ENCODE measurements at places on chromosomes 12 and 14.
A peak's percentile ranks its signal among the peaks of the same experiment; 100 is the strongest.

DNA sequence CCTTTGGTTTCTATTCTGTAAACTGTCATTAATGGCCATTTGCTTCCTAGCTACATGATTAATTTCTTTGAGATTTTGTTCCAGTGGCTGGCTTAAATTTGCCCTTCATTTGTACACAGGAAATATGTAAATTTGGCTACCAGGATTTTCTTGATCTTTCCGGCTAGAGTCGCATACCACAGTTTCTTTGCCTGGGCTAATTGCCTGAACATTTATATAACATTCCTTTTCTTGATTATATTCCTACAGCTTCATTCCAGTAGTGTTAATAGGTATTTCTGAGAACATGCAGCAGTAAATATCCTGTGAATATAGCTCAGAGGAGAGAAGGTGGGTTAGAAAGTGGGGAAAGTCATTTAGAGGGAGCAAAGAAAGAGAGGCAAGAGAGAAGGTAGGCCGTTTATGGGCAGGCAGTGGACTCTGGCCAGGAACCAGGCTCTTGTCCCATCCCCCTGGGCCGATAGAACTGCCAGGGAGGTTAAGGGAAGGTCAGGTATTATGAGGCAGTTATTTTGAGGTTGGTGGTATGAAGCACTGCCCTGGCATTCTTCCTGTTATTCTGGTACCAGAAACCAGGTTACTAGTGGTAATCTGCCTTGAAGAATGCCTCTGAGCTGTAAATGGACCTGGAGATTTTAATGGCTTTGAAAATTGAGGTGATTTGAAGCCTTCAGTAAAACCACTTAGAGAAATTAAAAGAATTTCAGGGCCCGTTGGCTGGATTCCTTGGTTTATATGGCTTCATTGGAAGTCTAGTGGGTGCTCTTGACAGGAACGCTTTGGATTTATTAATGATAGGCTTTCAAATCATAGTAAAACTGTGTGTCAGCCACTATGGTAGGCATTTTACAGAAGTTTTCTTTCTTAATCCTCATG is 4.4 kb downstream of the RNF10 start:
- DNase-seq = no peak

DNA sequence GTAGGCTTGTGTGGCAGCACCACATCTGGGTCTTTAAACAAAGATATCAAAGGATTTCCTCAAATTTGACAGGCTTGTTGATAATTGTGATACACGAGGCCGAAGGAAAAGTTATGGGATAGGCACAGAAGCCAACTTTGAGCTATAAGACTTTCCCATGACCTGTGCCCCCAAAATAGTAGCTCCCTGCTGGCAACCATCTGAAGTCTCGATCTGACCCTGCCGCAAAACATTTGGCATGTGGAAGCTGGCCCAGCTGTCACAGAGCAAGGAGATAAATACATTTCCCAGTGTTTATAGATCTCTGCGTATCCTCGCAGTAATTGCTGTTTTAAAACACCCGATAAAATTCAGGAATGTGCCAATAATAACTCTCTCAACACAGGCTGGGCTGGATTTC is 26.4 kb upstream of the RGS6 start:
- no peak for DNase-seq

GRCh38 chr14:22565391-22565945 is 23.6 kb downstream of the DAD1 start:
- no peak for DNase-seq

- no peak for DNase-seq
These were observed 29.2 kb downstream of the HIGD1C start for GRCh38 chr12:50981319-50982239.

DNA sequence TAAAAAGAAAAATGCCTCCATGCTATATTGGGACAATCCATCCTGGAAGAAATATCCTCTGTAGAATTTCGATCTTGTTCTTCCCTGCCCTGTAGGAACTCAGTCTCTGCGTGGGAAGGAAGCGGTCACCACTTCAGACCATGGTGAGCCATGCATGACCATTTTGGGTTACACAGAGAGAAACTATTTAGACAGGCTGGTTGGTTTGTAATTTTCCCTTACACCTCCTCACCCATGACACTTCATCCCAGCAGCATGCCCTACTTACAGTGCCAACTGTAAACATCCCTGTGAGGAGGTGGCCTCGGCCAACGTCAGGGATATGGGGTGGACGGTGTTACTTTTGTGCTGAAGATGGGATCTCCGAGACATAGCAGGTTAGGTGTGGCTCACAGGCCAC is 121.4 kb downstream of the SMOC1 start:
- no peak for DNase-seq

- no peak for DNase-seq
These were observed 1059.8 kb downstream of the TMEM121 start for GRCh38 chr14:106586098-106586704.

- no peak for DNase-seq
These were observed 39.6 kb upstream of the CCDC198 start for GRCh38 chr14:57533214-57533613.

GRCh38 chr14:103279142-103280025 is 54.7 kb upstream of the EIF5 start:
- DNase-seq = no peak

DNA sequence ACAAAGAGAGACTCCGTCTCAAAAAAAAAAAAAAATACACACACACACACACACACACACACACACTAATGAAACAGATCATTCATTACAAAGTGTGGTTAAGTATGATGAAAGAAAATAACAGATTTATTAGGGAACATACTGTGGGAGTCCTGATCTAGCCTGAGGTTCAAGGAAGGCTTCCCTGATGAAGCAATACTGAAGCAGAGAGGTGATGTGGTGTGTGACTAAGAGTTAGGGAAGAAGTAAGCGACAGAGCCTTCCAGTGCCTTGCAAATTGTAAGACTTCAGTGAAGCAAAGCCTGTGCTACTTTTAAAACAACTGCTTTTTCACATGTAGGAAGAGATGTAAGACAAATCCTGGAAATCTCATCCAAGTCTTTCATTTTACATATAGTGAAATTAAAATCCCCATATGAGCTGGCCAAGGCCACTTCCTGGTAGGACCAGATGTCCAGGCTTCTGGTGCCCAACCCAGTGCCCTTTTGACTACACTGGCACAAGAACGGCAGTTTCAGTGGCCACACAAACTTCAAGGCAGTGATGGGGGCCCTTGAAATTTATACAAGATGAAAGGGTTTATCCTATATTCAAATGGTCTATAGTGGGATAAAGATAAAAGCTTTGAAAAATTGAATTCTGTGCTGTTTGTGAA is 86.2 kb downstream of the STON2 start:
- DNase-seq = no peak

GRCh38 chr14:64541972-64542835 is 1.7 kb downstream of the HSPA2 start:
- DNase-seq = no peak

- DNase-seq = no peak
These were observed 975 bp upstream of the RTL1 start for GRCh38 chr14:100904307-100905087.

DNA sequence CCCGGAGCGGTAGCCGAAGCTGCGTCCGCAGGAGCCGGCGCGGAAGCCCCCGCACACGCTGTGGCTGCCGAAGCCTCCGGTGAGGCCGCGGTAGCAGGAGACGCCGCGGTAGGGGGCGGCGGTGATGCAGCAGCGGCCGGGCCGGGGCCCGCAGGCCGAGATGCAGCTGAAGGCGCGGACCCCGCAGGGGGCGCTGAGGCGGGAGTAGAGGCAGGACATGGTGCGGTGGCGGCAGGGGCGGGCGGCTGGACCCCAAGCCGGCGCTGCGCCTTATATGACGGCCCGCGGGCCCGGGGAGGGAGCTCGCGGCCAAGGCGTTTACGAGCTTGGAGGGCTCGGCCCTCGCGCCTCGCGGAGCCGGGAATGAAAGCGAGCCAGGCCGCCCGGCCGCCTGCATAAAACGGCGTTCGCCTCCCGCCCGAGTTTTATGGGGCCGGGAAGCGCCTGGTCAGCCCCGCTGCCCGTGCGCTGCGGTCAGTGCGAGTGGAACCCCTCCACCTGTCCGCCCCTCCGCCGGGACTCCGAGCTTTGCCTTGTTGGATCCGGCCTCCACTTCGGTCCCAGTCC is 16.0 kb upstream of the KRT86 start:
- no peak for DNase-seq

- DNase-seq = peak; percentile 4
These were observed 662 bp downstream of the EPS8 start for GRCh38 chr12:15788233-15789219.
